ENCODE measurements at places on chromosomes 16 and 17.

- no peak for DNase-seq
Measured at GRCh38 chr16:14405611-14406537, 224.2 kb downstream of the PARN start.

DNA sequence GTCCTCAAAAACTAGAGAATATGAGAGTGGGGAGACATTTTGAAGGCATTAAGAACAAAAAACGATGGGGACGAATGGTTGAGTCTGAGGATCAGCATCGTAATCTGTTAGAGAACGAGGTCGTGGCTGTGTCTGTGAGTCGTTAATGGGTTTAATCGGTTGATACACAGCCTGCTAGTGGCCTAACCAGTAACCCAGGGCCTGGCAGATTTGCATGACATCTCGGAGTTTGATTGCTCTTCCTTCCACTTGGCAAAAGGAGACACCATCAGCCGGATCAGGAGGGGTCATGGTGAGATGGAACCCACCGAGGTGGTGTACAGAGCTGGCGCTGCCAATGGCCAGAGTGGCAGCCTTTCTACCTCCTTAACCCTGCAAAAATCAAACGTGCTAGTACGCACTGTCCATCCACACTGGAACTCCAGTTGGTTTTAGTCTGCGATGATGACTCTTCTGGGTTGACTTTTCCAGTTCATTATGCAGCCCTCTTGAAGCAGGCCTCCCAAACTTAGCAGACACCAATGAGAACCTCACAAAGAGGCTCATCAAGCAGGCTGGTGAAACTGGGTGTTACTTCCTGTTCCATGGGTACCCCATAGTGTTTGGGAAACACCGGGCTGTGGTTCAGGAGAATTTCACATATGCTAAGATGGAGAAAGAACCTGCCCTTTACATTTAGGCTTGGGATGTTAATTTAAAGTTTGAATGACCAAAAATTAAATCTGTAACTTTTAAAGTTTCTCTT lies 4.1 kb downstream of the HS3ST3B1 start:
- no peak for DNase-seq

DNA sequence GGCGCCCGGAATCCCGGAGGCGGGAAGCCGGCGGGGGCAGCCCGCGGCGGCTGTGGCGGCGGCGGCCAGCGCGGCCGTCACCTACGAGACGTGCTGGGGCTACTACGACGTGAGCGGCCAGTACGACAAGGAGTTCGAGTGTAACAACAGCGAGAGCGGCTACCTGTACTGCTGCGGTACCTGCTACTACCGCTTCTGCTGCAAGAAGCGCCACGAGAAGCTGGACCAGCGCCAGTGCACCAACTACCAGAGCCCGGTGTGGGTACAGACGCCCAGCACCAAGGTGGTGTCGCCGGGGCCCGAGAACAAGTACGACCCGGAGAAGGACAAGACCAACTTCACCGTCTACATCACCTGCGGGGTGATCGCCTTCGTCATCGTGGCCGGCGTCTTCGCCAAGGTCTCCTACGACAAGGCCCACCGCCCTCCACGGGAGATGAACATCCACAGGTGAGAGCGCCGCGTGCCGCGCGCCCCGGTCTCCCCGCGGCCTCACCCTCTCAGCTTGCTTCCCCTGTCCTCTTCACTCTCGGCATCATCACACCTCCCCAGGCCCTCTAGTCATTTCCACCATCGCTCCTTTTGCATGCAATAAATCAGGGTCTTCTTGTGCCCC lies 706 bp downstream of the SHISA6 start:
- DNase-seq: no peak

DNA sequence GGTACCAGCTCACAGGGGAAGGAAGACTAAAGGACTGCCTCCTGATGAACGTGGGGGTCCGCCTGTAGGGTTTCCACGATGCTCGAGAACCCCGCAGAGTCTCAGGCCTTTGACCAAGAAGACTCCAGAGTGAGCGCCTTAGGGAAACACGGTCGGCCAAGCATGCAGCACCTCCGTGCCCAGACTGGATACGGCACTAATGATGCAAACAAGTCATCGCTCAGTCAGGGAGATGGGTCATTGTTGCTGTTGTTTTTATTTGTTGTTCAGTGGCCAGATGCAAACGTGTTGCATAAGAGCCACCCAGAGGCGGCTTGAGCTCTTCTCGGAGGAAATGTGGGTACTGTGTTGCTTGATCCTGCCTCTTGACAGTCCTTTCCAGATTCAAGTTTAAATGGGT lies 19.3 kb upstream of the RBFOX3 start:
- DNase-seq: no peak

GRCh38 chr17:80785477-80786178 lies 206.0 kb upstream of the CHMP6 start:
- no peak for DNase-seq
